ENCODE measurements at places on chromosomes 16 and 17.

GRCh38 chr17:14355556-14355955 lies 54.7 kb downstream of the HS3ST3B1 start:
- no peak for DNase-seq

DNA sequence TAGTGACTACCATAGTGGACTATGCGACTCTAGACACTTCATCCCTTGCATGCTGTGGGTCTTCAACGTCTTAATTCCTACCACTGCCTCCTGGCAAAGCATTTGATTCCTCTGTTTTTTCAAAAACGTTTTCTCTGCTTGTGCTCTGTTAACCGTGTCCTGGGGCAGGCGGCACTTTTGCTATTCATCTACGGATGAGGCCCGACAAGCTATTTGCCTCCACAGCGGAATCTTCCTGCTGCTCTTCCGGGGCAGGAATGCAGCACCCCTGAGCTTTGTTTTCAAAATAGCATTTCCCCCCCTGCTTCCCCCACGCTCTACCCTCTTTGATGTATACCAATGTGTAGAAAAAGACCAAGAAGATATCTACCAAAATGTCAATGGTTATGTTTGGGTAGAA lies 39.8 kb upstream of the METTL16 start:
- no peak for DNase-seq

DNA sequence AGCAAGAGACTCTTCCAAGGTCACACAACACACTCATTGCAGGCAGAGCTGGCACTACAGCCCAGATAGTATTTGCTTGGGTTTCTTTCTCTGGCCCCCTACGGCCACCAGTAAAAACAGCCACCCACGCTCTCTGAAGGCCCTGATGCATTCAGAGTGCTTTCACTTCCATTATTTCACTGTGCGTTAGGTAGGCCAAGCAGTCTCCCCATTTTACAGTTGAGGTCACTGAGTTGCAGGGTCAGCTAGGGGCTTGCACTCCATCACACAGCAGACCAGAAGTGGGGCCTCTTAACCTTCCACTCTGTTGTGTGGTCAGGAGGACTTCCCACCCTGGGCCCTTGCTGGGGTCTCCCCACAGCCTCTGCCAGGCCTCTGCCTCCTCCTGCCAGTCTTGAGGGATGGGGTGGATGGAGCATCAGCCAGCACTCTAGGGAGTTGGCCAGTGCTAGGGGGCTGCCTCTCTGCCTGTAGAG lies 2.5 kb downstream of the TBX21 start:
- no peak for DNase-seq

GRCh38 chr17:56976941-56977608 lies 856 bp upstream of the SCPEP1 start:
- DNase-seq, result no peak

DNA sequence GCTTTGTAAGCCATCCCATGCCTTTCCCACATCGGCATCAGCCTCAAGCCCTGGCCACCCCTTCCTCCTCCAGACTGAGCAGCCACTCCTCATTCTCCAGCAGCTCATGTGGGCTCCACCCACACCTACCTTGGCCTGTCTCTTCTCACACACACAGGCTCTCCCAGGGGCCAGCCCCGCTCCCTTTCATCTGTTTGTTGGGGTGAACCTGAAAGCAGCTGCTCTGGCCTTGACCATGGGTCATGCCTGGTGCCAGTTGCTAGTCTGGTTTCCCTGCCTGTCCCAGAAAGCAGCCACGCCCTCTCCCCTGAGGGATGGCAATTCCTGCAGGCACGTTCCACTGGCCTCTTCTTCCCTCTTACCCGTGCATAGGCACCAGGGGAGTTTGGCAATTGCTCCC lies 11.4 kb upstream of the TMEM238L start:
- DNase-seq, result no peak
